ENCODE measurements at places on chromosomes 6 and 20.
A peak's percentile ranks its signal among the peaks of the same experiment; 100 is the strongest.

GRCh38 chr20:54619682-54620081 is 144.3 kb downstream of the DOK5 start:
- DNase-seq, result no peak

- peak; percentile 1 for DNase-seq
Observed at GRCh38 chr20:5000263-5001173, 792 bp downstream of the SLC23A2 start.

- DNase-seq, result no peak
Observed at GRCh38 chr6:24273096-24273870, 84.6 kb downstream of the DCDC2 start.

DNA sequence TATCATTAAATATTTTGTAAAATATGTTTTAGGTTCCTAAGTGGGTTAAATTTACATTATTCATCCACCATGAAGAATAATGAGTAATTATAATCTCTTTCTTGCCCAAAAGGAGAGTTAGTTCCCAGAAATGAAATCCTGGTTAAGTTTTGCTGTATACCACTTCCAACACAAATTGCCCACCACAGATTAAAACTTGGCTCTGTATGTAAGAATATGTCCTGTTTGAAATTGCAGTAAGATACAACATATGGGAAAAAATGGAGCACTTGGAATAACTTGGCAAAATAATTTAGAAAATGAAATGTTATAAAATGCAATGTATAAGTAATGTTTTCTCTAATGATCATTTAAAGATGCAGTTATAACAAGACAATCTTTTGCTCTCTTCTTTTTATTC is 64.3 kb upstream of the GJE1 start:
- no peak for DNase-seq

DNA sequence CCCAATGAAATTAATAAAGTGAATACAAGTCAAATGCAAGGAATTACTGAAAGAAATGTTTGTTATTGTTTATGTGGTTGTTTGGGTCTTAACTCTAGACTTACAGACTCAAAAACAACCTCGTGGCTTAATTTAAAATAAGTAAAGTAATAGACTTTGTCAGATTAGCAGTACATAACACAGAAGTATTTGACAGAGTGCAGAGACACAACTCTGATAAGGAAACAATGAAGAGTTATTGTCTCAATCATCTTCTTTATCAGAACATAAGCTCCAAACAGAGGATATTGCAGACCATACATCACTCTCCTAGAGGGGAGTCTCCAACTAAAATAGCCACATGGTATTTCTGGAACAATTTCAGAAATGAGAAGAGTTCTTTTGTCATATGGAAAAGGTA is 487.7 kb upstream of the HS3ST5 start:
- no peak for DNase-seq

- no peak for DNase-seq
Observed at GRCh38 chr6:105553171-105553570, 150.3 kb upstream of the PREP start.

- DNase-seq, result no peak
Observed at GRCh38 chr6:268394-268935, 23.8 kb upstream of the DUSP22 start.

DNA sequence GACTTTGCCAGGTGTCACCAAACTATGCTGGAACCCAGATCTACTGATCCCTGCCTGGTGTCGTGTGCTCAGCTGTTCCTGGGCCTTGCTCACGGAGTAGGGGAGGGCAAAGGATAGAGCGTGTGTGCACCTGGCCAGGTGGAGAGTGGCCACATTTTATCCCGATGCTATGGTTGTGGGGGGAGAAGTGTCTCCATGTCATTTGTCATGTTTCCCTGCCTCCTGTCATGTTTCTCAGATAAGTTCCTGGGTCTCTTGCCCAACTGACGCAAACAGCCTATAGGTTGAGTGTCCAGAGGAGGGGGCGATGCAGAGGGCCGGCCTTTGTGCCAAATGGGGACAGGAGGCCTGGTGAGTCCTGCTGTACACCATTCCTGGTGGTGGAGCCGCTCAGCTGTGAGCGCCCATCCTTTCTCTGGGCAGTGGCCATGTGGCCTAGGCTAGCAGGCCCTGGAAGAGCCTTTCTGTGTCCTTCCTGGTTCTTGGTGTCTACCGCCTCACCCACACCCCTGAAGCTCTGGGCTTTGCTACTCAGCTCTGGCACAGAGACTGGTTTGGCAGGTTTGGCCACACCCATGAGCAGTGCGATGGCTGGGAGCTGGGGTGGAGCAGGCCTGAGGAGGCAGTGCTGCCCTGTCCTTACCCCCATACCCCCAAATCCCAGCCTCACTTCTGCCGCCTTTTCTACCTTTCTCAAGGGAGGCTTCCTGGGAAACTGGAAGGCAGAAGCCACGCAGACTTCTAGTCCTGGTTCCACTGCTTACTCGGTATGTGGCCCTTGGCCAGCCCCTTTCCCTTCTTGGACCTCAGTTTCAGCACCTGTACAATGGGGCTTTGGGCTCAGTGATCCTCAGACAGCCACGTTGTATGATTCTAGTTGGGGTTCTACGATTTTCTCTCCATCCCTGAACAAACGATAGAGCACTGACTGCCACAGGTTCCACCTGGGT is 32.3 kb upstream of the EPB41L1 start:
- peak; percentile 48 for DNase-seq

DNA sequence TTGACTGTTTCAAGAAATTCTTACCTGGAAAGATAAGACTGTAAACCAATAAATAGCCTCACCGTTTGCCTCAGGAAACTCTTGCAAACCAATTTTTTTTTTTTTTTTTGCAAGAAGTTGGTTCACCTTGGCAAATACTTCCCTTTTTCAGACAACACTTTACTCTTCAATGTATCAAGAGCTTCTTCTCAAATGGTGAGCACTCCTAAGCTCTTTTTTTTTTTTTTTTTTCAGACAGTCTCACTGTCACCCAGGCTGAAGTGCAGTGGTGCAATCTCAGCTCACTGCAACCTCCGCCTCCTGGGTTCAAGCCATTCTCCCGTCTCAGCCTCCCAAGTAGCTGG is 22.7 kb upstream of the SNTA1 start:
- no peak for DNase-seq

DNA sequence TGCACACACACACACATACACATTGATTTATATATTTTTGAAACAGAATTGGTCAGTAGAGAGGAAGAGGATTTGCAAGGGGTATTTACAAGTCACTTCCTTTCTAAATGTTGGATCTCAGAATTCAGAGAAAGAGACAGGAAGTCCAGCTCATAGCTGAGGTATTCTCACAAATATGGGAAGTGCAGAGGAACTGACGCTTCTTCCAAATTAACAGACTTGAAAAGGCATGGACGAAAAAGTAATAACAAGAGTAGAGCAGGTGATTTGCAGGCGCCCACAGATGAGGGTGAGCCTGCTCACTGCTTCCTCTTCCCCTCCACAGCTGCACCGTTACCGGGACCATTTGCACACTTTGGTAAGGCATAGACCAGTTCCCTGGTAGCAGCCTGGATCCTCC is 246.4 kb downstream of the PHACTR1 start:
- no peak for DNase-seq

DNA sequence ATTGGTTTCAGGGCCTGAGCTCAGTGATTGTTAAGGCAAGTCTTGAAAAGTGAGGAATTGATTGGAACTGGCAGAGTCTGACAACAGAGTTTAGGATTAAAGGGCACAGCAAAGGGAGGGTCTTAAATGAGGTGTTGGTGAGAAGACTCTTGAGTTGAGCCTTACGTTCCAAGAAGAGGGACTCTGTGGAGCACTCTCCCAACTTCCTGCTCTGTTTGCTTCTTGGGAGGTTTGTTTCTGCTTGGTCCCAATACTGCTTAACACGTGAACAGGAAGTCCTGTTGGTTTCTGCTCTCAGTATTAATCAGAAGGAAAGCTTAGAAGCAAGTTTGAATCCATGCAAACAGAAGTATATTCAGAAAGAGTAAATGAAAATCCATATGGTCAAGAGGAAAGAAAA is 15.6 kb upstream of the SYNDIG1 start:
- no peak for DNase-seq

- no peak for DNase-seq
Observed at GRCh38 chr6:137798261-137798660, 68.8 kb upstream of the TNFAIP3 start.

GRCh38 chr6:2935566-2936291 is 32.6 kb upstream of the SERPINB9 start:
- DNase-seq, result no peak

DNA sequence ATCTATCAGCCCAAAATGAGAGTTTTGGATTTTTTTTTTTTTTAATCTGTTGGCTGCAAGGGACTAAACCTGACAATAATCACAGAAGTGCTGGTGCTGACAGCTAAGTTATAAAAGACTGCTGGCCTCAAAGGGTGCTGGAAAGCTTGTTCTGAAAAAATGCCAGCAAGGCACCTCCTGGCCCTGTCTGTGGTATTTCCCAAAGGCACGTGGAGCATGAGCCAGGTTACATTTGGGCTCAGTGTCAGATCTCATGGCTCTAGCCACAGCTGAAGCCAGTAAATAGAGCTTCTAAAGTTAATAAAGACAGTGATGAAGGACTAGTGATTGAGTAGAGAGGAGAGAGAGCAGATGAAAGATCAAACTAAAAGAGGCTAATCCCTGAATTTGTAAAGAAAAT is 178.9 kb downstream of the FUT9 start:
- no peak for DNase-seq

DNA sequence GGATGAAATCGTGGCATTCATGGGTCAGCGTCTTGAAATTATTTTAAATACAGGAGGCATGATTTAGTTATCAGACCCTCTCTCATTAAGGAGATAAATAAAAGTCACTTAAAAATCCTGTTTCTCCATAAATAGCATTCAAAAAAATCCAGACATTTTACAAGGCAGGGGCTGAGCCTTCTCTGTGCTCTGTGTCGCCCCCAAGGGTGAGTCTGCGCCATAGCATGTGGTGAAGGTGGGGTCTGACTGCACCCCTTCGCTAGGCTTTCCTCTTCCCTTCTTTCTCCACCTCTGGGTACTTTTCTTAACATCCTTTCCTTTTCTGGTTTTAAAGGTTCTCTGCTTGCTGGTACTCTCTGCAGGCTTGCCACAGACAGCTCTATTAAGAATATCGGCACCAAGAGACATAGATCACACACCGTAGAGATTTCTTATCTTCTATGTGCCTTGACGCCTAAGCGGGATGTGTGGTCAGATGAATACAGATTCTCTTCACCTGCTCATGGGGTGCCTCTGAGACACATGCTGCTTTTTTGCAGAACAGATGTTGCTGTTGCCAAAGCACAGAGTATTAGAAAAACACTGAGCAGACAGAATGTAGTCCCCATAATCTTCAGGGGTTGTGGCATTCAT is 20.1 kb upstream of the FAM209A start:
- DNase-seq, result no peak

GRCh38 chr6:125922322-125922860 is 34.2 kb upstream of the HINT3 start:
- DNase-seq, result peak; percentile 58

GRCh38 chr6:154280521-154280920 is 76.1 kb downstream of the IPCEF1 start:
- no peak for DNase-seq

- DNase-seq, result no peak
Observed at GRCh38 chr20:56342783-56343182, 16.0 kb upstream of the FAM210B start.

DNA sequence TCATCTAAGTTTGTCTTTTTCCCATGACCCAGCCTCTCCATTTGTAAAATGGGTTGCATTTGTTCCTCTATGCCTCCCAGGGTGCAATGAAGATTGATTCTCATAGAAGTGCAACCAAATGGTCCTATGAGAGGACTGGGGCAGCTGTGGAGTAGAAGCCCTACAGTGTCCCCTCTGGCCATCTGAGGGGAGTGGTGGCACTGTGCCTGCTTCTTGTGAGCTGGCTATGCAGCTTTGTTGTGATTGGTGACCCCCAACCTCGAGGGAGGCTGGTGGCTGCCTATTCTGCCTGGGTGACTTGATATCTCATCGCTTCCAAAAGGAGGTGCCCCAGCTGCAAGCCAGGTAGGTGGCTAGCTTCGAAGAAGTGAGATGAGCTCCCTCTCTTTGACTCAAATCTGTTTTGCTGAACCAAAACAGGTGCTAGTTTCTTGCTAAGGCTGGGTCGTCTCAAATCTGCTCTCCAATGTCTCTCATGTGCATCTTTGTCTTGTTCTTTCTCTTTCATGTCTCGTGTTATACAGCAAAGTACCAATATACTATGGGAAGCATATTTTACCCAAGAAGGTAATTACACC is 33.9 kb downstream of the TXLNB start:
- DNase-seq, result no peak

- no peak for DNase-seq
Observed at GRCh38 chr6:22083119-22083518, 213.7 kb downstream of the PRL start.

DNA sequence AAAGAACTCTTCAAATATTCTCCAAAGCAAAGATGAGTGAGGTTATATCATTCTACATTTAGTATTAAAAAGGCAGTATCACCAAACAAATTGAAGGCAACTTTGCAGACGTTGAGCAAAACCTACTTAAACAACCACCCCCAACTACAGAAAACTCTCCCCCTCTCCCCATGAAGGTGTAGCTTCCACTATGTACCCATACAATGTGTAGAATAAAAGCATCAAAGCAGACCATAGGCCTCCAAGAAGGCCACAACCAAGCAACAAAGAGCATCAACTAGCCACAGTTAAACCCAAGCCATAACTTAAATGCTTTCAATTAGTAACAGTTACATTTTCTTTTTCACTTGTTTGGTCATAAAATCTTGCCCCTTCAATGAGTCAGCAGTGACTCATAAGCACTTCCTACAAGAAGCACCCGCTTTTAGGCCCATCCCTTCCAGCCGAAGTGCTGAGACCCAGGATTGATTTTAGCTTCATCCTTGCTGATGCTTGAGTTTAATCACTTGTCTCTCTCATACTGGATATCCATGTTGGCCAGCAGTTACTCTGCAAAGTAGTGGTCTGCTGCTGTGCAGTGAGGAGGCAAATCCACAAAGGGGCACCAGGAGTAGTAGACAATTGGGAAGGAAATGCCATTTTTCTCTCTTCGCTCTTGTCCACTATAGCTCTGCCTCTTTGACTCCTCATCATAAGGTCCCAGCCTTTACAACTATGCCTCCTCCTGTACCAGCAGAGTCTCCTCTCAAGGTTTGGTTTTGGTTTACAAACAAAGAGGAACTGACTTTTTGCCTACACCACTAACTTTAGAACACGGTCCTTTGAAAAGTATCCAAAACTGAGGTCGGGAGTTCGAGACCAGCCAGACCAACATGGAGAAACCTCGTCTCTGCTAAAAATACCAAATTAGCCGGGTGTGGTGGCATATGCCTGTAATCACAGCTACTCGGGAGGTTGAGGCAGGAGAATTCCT is 8.4 kb upstream of the NUP153 start:
- DNase-seq, result no peak

- DNase-seq, result no peak
Observed at GRCh38 chr6:137365707-137366437, 128.3 kb downstream of the OLIG3 start.

GRCh38 chr20:3794701-3795420 is 1.2 kb upstream of the CDC25B start:
- DNase-seq, result no peak
